ENCODE measurements at places on chromosomes 6 and 20.
A peak's percentile ranks its signal among the peaks of the same experiment; 100 is the strongest.

- no peak for DNase-seq
Observed at GRCh38 chr20:38728191-38728781, 4.0 kb downstream of the SLC32A1 start.

DNA sequence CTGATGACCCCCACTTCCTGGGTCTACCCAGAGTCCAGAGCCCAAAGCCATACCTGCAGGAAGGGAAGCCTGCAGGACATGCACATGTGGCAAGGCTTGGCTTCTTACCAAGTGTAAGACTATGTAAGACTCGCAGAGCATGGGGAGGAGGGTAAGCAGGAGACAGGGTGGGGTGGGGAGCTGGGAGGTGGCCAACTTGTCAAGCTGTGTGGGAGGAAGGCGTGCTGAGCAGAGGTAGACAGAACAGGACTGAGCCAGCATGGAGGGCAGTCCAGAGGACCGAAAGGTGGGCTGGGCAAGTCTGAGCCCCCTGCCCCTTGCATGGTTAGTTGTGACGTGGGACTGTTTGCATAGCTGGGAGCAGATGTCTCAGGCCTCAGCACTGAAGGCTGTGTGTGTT lies 53.4 kb upstream of the RNF24 start:
- DNase-seq: peak; percentile 46

DNA sequence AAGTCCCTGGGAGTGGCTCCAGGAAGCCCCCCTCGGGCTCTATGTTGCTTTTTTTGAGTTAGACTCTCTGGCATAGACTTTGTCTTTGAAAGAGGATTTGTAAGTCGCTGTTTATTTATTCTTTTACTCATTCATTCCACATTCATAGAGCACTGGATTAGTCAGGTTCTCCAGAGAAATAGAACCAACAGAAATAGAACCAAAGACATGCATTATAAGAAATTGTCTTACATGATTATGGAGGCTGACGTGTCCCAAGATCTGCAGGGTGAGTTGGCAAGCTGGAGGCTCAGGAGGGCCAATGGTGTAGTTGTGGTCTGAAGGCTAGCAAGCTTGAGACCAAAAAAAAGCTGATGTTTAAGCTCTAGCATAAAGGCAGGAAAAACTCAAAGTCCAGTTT lies 98.3 kb upstream of the CHD6 start:
- no peak for DNase-seq

- no peak for DNase-seq
Observed at GRCh38 chr20:50774515-50774914, 20.3 kb upstream of the BCAS4 start.

- peak; percentile 58 for DNase-seq
Observed at GRCh38 chr6:89242574-89243330, 25.6 kb upstream of the GABRR1 start.

Measured in PC-3 (cell line).